ENCODE measurements at places on chromosomes 13 and 19.

GRCh38 chr13:80437231-80437630 is 96.3 kb upstream of the SPRY2 start:
- DNase-seq, result no peak

DNA sequence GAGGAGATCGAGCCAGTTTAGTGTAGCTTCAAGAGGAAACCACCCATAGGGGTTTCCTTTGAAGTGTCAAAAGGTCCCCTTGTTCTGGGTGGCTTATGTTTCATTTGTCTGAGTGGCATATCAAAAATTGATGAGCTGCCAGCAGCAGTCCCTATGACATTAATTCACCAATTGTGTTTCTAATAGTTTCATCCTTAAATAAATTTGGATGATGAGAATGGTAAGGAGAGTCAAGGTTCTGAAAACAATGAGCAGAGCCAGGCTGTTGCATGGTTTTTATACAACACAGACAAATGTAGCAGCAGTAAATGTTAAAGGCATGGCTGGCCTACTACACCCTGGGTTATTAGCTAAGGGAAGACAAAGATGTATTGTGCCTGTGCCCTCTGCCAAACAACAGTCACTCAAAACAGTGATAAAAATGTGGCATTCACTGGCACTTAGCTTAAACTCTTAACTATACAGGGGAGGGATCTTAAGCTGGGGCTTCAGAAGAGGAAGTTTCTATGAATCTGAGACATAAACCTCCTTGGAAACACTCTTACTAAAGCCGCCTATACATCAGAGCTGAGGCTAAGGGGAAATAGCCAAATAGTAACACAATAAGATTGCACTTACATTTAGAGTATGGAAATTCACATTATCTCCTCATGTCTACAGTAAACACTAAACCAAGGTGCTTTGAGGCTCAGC is 200.5 kb downstream of the POU4F1 start:
- no peak for DNase-seq

DNA sequence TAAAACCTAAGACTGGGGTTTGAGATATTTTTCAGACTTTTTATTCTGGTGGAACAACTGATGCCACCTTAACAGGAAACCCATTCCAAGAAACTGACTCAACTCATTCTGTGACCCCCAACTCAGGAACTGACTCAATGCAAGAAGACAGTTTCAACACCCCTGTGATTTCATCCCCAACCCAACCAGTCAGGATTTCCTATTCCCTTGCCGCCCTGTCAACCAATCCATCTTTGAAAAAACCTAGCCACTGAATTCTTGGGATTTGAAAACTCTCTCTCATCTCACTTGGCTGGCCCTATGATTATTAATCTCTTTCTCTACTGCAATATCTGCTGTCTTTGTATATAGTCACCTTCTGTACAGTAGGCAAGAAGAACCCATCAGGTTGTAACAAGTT is 1211.9 kb upstream of the ATXN8OS start:
- no peak for DNase-seq

GRCh38 chr13:26961890-26962615 is 201.5 kb upstream of the GPR12 start:
- DNase-seq, result no peak

DNA sequence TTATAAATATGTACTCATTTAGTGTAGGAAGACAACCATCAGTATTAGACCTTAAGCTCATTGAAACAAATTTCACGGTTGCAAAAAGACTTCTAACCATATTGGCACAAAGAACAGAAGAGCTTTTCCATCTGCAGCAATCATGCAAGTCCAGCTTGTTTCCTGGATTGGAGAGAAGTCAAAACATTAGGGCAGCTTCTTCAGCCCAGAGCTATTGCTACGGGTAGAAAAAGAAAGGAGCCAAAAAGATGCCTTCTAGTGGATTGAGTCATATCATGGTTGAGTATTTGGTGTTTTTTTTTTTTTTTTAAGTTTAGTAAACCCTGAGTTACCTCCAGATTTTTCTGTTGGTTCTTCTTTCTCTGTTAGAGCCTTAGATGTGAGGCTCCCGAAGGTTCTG is 99.8 kb downstream of the WDFY2 start:
- no peak for DNase-seq

DNA sequence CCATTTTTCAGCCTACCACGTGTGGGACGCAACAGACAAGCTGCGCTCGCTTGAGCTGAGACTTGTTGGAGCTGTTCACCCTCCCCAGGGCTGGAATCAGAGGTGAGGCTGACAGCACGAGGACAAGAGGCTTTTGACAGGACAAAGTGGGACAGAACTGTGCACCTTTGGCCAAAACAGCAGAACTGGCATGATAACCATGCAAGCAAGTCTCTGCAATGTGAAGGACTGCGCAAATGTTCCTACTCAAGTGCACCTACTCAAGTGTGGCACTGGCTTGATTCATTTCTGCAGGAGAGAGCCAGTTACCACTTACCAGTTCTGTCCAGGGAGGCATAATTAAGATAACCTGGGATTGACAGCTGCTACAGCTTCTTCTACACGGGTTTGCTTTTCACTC is 62.2 kb upstream of the TM9SF2 start:
- DNase-seq, result no peak

- DNase-seq, result no peak
These were observed 41.2 kb upstream of the ARGLU1 start for GRCh38 chr13:106609116-106609515.

DNA sequence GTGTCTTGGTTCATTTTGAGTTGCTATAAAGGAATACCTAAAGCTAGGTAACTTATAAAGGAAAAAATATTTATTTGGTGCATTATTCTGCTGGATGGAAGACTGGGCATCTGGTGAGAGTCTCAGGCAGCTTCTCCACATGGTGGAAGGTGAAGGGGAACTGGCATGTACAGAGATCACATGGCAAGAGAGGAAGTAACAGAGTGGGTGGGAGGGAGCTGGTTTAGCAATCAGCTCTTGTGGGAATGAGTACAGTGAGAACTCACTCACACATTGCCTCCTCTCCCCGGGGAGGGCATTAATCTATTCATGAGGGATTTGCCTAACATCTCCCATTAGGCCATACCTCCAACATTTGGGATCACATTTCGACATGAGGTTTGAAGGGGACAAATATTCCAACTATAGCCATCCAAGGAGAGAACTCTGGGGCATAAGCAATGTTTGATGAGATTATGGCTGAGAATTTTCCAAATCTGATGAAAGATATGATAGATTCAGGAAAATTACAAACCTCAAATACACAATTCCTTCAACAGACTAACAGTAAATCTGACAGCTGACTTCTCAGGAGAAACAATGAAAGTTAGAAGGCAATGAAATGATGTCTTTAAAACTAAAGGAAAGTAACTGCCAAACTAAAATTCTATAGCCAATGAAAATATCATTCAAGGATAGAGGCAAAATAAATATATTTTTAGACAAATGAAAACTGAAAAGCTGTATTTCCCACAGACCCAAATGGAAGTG is 52.5 kb downstream of the MTUS2 start:
- no peak for DNase-seq

DNA sequence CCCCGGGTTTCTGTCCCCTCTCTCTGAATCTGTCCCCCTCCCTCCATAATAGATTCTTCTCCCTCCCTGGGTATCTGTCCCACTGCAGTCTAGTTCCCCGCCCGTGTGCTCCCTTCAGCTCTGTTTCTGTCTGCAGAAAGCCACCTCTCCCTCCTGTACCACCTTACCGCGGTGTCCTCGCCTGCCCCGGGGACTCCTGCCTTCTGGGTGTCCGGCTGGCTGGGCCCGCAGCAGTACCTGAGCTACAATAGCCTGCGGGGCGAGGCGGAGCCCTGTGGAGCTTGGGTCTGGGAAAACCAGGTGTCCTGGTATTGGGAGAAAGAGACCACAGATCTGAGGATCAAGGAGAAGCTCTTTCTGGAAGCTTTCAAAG is 1.3 kb downstream of the FCGRT start:
- DNase-seq, result no peak

DNA sequence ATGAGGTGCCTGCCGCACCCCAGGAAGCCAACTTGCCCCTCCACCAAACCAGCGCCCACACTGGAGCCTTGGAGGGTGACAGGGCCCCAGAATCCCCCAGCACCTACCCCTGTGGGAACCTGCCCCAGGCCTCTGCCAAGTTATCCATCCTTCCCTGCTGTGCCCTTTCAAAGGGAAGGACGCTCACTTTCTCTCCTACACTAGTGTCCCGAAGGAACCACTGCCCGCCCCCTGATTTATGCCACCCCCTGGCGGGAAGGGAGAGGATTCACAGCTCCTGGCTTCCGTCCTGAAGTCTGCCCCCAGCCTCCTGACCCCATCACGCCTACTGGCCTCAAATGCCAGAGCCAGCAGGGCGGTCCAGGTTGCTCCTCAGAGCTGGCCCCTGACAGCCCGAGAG is 1.4 kb downstream of the EVI5L start:
- no peak for DNase-seq

GRCh38 chr13:75052616-75053015 is 429.4 kb downstream of the TBC1D4 start:
- no peak for DNase-seq

DNA sequence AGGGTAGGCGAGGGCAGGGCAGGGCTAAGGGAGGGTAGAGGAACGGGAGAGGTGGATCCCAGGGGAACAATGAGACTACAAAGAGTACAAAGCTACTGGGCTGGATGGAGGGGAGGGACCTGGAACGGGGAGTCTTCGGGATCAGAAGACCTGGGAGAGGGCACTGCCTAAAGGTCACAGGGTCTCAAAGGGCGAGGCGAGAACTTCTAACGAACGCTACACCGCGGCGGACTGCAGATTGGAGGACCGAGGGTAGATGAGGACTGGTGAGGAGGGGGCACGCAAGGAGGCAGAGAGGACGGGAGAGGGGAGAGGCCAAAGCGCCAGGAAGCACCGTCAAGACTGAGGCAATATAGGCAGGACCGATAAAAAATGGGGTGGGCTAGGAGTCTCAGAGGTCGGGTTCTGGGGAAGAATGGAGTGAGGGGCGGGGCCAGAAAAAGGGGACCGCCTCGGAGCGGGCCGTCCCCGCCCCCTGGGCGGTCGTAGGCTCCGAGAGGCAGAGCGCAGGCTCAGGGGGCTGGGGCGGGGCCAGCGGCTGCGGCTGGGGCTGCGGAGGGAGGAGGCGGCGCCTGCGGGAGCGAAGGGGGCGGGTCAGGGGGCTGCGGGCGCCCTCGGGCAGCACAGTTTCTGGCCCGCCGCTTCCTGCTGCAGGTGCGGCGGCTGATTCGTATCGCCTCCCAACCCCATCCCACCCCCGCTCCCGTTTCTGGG is 1.3 kb upstream of the KCNC3 start:
- DNase-seq, result peak; percentile 26

GRCh38 chr13:110894086-110894485 is 20.8 kb downstream of the ANKRD10 start:
- no peak for DNase-seq

DNA sequence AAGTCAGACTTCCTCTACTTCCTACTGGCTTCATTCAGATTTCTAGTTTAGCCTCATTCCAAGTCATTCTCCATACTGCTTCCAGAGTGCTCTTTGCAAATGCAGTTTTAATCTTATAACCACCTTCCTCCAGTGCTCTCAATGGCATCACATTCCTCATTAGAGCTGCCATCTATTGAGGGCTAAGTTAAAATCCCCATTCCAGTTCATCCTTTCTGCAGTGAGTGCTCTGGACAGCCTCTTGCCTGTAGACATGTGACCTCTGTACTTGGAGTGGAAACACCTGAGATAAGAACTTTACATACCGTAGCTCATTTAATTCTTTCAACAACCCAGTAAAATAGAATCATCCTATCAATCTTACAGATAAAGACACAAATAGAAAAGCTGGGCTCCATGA is 57.9 kb upstream of the MAB21L1 start:
- no peak for DNase-seq

DNA sequence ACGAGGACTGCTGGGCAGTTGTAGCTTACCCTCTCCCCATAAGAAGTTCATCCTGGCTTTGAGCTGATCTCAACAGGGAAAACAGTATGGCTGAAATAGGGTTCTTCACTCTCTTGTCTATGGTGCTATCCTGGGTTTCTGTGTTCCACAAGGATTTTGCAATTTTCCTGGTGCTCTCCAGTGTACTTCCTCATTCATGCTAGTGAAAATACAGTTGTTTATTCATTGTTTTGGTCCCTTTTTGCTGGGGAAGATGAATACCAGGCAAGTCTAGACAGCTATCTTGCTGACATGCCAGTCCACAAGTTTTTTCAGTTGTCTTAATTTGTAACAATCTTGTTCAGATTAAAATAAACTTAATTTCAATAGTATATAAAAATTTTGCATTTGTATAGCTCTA is 306.5 kb downstream of the DLEU7 start:
- no peak for DNase-seq

GRCh38 chr13:47459512-47459911 is 541.6 kb downstream of the SUCLA2 start:
- no peak for DNase-seq

All from stimulated activated CD8-positive, alpha-beta memory T cell treated with anti-CD3 and anti-CD28 coated beads, Interleukin-7, amount 100 ng/mL, for 1 hour (primary cell).